H7 (cell line): ENCODE measurements at places on chromosomes 1 and 21. TPM values are rescaled to one million over a fixed set of nuclear protein-coding genes. Genes with fewer than 3 reads are reported as not detected.

The ANXA9 gene
- total RNA-seq = 0.62 and 1.6 TPM in 2 replicates

The CFAP410 gene
- total RNA-seq = 17.2 and 20.3 TPM in 2 replicates

The THEM4 gene
- total RNA-seq = 21.4 and 22.6 TPM in 2 replicates

The FNDC5 gene
- total RNA-seq = 0.63 and 4.4 TPM in 2 replicates

The GPN2 gene
- 40.3 and 61.9 TPM in 2 replicates for total RNA-seq

The HSD3B1 gene
- not detected in 2 replicates for total RNA-seq

The SPATA45 gene
- 0.38 and 0.63 TPM in 2 replicates for total RNA-seq

The BTBD8 gene
- total RNA-seq = 3.0 and 7.9 TPM in 2 replicates

The C8A gene
- total RNA-seq = not detected in 2 replicates

The ASPM gene
- total RNA-seq = 48.3 and 65.0 TPM in 2 replicates

The AMY1C gene
- total RNA-seq = not detected in 2 replicates

The KDF1 gene
- 14.4 and 14.6 TPM in 2 replicates for total RNA-seq

The RAB25 gene
- total RNA-seq = 18.3 and 27.6 TPM in 2 replicates

The SLFNL1 gene
- 0.30 TPM in 1 of 2 replicates, not detected in the other for total RNA-seq

The AJAP1 gene
- total RNA-seq = 13.2 and 15.1 TPM in 2 replicates

The IFNGR2 gene
- 37.8 and 46.1 TPM in 2 replicates for total RNA-seq

The PPT1 gene
- 108 and 121 TPM in 2 replicates for total RNA-seq
